ENCODE measurements at places on chromosomes 12 and 14. TPM values are rescaled to one million over a fixed set of nuclear protein-coding genes. Genes with fewer than 3 reads are reported as not detected.

Gene FOXN4
- total RNA-seq: 1.1 TPM

Gene GDF3
- not detected for total RNA-seq

GRCh38 chr14:74612350-74613021 lies 449 bp upstream of the LTBP2 start:
- peaks cover 19% of the 10 kb centered on the region for H3K27me3 ChIP-seq
- H3K27ac ChIP-seq: peak overlapping the region; percentile 40
- H3K36me3 ChIP-seq: no peaks in the 10 kb centered on the region
- peaks cover 48% of the 10 kb centered on the region for H3K4me1 ChIP-seq
- peak overlapping the region; percentile 54 for H3K4me3 ChIP-seq

DNA sequence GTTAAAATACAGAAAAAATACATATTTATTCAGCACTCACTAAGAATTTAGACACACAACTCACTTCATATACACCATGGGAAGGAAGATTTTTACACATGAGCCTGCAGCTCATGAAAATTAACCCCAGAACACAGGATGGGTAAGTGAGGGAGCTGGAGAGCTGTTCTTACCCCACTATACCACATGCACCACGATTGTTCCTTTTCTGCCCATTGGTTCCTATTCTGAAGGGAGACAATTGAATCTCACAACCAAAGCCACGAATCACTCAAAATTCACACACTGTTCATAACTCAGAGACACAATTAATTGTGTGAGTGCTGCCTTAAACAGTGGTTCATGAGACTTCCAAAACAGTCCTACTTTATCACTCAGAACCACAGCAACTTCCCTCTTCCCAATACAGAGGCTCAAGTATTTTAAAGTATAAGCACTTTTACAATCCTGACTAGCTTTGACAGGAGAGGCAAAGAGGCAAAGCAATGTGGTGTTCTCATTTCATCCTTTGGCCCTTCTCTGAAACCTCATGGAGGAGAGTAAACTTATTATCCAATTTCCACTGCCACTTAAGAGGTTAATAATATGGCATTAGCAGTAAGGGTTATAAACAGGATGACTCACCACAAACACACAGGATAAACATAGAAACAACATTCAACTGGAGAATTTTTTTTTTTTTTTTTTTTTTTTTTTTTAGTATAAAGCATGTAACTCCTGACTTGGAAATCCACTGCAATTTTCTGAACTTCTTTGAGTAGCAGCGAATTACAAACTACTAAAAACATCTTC lies 59.5 kb downstream of the ITPR2 start:
- no peak for DNase-seq
- no peak overlapping the region for H3K4me3 ChIP-seq
- H3K27me3 ChIP-seq: no peaks in the 10 kb centered on the region
- no peaks in the 10 kb centered on the region for H3K36me3 ChIP-seq
- H3K4me1 ChIP-seq: peaks cover 14% of the 10 kb centered on the region
- H3K27ac ChIP-seq: no peak overlapping the region

DNA sequence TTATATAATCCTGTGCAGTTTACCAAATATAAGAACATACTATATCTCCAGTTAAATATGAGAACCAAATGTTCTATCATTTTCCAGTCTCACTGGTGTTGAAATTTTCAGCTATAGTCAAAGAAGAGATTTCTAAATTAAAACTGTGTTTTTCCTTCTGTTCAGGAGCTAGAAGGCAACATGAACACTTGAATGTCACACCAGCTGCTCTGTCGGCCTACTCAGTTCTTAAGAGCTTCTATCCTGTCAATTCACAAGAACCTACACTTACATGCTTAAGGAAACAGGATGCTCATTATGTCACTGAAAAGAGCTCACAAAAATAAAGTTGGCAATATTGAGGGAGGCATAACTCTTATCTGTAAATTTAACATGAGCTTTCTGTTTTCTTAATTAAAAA lies 43.1 kb downstream of the ATP2B1 start:
- DNase-seq: no peak
- no peaks in the 10 kb centered on the region for H3K36me3 ChIP-seq
- H3K27ac ChIP-seq: no peak overlapping the region
- peaks cover 11% of the 10 kb centered on the region for H3K4me1 ChIP-seq
- no peak overlapping the region for H3K4me3 ChIP-seq

- DNase-seq: no peak
- H3K27ac ChIP-seq: no peak overlapping the region
- no peak overlapping the region for H3K4me3 ChIP-seq
- no peaks in the 10 kb centered on the region for H3K27me3 ChIP-seq
- H3K4me1 ChIP-seq: peaks cover 15% of the 10 kb centered on the region
Observed at GRCh38 chr14:92471919-92472318, 41.7 kb upstream of the RIN3 start.

- no peak overlapping the region for H3K4me3 ChIP-seq
- no peak for DNase-seq
- peaks cover 21% of the 10 kb centered on the region for H3K4me1 ChIP-seq
- peaks cover 6% of the 10 kb centered on the region for H3K36me3 ChIP-seq
- H3K27ac ChIP-seq: peak overlapping the region; percentile 67
Observed at GRCh38 chr12:124442281-124442680, 125.1 kb downstream of the NCOR2 start.

DNA sequence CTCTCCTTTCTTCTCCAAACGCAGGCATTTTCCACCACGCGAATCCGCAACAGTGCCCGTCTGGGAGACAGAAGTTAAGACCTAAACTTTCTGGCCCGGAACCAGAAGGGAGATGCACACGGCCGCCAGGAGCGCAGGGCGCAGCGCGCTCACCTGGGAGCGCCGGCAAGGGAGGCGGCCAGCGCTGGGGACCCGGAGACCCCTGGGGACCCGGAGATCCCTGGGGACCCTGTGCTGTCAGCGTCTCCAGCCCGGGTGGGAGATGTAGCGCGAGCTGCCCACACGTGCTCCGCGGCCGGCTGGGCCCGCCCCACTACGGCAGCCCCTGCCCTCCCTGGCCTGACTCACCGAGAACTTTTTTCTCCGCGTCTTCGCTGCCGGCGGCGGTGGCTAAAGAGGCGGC lies 620 bp downstream of the YBX3 start:
- DNase-seq: peak; percentile 31
- peak overlapping the region; percentile 98 for H3K27ac ChIP-seq
- no peaks in the 10 kb centered on the region for H3K27me3 ChIP-seq
- peaks cover 43% of the 10 kb centered on the region for H3K4me1 ChIP-seq
- peaks cover 11% of the 10 kb centered on the region for H3K36me3 ChIP-seq

All from upper lobe of left lung (tissue), 6 donors.